ENCODE measurements at places on chromosomes 2 and 18.

- DNase-seq, result no peak
Measured at GRCh38 chr2:234521536-234521935, 24.7 kb upstream of the ARL4C start.

DNA sequence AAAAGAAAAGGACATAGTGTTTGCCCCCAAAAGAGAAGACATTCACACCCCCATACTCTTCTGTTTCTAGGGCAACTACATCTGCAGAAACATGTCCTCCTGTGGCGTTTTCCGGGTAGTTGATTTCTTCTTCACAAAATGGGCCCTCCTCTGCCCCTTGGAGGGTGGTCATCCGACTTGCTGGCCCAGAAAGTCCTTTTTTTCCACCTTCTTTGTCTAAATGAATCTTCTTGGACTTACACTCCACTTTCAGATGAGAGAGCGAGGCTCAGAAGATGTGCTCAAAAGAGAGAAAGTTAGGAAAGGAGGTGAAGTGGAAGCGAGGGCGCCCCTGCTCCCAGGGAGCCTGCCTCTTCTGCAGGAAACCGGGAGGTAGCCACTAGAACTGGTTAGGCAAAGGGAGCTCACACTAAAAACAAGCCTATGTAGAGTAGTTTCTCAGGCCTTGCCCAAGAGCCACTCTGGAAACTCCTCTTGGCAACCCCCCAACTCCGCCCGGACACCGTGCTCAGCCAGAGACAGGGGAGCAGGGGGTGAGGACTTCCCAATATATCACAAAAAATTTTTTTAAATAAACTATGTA, 10.2 kb upstream of the SIX3 start:
- no peak for DNase-seq

DNA sequence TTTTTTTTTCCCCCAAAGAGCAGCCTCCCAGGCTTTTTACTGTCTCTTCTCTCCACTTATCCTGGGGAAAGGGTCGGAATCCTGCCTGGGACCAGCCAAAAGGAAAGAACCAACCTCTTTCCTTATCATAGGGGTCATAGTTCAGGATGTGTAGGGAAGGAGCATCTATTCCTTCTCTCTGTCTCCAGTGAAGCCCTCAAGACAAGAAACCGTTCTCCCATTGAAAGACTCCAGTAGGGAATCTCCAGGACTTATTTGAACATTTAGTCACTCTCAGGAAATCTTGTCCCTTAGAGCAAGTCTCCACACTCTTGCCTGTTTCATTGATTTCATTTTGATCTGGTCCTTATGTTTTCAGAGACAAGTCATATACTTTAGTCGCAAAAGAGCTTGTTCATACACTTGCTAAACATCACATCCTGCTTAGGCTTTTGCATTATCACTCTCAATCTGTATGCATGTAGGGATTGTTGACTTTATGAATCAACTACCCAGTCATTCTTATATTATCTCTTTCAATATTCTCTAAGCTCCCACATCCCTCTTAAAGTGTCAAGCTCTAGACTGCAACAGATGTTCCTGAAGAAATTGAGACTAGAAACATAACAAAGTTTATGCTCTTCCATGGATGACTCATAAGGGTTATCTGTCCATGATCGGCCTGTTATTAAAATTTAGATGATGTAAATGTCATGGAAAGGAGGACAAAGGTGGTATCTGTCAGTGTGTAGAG, 116.2 kb upstream of the ST6GAL2 start:
- DNase-seq, result no peak

- DNase-seq, result no peak
Measured at GRCh38 chr2:225173909-225174308, 131.6 kb upstream of the DOCK10 start.

DNA sequence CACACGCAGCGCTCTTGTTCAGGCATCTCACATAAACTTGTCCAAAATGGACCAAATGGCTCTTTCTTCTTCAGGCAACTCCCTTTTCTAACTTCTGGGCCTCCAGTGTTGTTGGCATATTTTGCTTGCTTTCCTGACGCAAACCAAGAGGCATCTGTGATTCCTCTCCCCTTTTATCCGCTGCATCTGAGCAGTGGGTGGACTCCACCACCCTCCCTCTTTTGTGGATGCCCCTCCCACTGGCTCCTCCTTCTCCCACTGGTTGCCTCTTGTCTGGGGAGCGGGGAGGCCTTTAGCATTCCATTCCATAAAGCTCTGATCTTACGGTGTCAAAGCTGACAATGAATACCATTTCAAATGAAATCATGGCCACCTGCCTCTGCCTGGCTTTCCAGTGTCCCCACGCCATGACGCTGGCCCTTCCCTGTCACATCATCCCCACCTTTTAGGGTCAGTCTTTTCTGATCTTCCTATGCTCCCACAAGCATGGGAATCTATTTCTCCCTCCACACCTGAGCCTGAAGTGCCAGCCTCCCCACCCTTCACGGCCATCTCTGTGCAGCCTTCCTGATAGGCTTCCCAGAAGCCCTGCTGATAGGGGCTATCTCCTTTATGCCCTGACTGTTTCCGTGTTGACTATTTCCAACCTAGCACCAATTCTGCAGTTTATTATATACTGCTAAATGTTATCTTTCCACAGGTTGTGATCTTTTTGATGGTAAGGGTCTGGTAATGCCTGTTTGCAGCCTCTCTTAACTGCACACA, 51.5 kb downstream of the RPL37A start:
- no peak for DNase-seq

- no peak for DNase-seq
Measured at GRCh38 chr18:77111951-77112746, 20.4 kb downstream of the MBP start.

GRCh38 chr2:88350331-88351248, 101.9 kb downstream of the FOXI3 start:
- peak; percentile 80 for DNase-seq

GRCh38 chr2:43105586-43106558, 120.5 kb downstream of the ZFP36L2 start:
- DNase-seq, result no peak

DNA sequence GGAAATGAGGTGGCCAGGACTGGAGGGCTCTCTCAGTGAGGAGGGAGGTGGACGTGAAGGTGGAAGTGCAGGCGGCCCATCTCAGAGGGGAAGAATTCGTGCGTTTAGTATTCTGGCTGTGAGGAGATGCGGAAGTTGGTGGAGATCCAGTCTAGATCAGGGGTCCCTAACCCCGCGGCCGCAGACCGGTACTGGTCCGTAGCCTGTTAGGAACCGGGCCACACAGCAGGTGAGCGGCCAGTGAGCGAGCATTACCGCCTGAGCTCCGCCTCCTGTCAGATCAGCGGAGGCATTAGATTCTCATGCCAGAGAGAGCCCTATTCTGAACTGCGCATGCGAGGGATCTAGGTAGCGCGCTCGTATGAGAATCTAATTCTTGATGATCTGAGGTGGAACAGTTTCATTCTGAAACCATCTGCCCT, 1.6 kb upstream of the FHOD3 start:
- no peak for DNase-seq

DNA sequence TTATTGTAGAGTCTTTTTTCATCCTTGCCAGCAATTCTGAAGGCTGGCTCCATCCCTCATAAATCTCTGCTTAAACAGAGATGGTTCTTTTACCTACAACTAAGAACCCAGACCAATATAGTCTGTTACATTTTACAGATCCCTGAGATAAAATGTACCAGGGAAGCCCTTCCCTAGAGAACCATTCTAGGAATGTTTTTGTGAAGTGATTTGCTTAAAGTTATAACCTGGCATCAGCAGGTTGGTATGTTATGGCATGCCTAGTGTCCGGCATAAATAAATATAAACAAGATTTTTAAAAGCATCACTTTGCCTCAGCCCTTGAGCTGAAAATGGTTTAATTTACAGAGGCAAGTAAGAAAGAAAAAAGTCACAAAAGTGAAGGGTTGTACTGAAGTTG, 18.5 kb upstream of the NPAS2 start:
- no peak for DNase-seq

- DNase-seq, result no peak
Measured at GRCh38 chr2:57180042-57180567, 866.5 kb upstream of the VRK2 start.

GRCh38 chr2:160292225-160292624, 92.2 kb upstream of the ITGB6 start:
- no peak for DNase-seq

DNA sequence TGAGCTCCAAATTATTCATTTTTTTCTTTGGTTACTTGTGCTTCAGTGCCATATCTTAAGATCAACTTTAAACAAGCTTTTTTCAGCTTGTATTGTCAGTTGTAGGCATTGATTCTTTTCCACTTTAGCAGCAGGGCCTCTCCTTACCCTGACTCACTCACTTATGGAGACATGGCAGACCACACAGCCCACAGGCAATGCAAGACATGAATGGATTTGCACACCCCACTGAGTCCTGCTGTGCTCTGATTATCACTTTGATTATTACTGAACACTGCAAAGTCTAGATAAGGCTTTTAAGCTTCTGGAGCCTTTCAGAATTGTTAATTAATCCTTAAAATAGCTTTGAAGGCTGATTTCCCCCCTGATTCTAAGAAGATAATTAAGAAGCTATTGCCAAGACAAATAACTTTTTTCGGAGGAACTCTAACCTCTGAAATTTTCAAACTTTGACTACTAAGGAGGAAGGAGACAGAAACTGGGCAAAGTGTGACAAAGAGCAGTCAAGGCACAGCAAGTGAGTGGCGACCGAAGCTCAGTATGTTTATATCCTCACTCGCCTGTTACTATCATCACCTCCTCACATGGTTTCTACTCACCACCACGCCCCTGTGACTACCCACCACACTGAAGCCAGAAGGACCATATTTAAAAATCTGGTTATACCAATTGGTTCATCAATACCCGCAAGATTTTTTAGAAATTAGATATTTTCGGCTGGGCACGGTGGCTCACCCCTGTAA, 43.3 kb downstream of the CACNB4 start:
- DNase-seq, result no peak

- no peak for DNase-seq
Measured at GRCh38 chr2:49577041-49577440, 422.7 kb upstream of the FSHR start.

DNA sequence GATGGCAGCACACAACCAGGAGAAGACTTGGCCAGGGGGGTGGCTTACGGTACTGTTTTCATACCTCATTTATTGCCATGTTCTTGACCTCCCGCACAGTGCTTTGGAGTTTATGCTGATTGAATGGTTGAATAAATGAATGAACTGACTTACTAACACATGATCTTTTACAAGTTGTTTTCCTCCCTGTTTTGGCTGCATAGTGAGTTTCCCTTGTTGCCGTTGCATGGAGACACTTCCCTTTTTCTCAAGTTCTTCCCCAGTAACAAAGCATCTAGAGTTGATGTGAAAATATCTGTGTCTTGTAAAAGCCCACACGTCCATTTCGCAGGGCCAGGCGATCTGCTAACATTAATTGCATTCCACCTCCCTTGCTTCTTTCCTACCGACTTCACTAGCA, 35.7 kb upstream of the RAB1A start:
- DNase-seq, result no peak

DNA sequence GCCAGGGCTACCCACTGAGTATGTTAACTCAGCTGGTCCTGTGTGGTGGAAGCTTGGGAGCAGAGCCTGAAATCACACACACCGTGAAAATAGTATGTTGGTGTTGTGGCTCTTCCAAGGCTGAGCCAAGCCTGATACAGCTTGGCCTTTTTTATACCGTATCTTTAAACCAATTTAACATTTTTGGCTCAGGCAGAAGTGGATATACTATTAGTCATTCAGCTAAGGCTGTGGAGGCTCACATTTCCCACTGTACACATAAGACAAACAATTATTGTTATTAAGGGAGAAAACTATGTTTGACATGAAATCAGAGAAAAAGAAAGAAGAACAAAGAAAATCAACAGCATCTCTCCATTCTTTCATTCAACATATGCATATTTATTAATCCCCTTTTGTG, 159.0 kb downstream of the BCL11A start:
- DNase-seq, result no peak

- no peak for DNase-seq
Measured at GRCh38 chr2:28032816-28033215, 142.3 kb downstream of the BABAM2 start.

DNA sequence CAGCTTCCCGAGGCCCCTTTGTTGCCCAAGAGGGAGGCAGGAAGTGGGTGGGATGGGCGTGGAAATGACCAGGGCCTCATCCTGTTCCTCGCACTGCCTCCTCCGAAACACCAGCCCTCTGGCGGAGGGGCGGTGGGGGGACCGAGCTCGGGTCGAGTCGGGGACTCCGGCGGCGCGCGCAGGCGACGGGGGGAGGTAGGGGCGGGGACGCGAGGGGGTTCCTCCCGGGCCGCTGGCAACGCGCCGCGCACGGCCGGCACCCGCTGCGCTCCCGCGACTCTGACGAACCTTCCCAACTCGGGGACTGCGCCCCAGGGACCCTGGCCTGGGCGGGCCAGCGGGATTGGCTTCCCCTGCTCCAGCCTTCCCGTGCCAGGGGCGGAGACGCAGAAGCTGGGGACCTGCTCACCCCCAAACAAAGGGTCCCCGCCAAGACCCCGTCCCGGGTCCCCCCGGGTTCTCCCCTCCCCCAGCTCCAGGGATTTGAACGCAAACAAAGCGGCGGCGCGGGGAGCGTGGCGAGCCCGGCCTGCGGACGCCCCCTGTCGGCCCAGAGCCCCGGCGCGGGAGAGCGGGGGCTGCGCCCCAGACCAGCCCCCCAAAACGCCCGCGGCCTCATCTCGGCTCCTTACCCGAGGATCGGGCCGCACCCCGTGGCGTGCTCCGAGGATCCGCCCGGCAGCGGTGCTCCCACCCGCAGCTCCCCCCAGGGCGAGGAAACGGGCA, 1.2 kb downstream of the SEMA4C start:
- DNase-seq, result peak; percentile 72

- no peak for DNase-seq
Measured at GRCh38 chr2:189153619-189154018, 25.9 kb downstream of the COL5A2 start.

DNA sequence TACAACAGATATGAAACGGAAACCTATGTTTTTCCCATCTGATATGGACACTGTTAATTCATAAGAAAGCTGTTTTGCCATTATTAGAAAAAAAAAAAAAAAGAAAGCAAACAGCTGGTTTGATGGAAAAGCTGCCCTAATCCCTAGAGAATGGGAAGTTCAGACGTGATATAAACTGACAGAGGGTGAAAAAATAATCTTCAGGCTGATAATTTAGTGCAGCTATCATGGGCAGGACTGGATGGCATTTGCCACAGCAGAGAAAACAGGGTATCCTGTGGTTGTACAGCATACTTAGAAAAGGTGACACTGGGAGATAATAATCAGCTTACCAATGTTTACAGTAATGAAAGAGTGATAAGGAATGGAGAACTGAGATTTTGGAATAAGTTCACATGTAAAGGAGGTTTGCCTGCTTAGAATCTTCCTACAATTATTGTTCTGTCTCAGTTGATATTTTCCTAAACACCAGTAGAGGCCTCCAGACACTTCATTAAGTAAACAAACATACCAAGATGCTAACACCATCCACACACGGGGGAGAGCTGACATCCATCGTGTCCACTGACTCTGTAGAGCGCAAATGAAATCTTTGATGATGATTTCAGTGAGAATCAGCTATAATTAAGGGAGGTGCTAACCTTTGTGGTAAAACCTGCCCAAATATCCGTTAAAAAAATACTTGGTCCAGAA, 211.6 kb upstream of the MMADHC start:
- no peak for DNase-seq

Measured in activated naive CD8-positive, alpha-beta T cell treated with anti-CD3 and anti-CD28 coated beads, Interleukin-2, amount 50 U/mL, for 24 hours (primary cell).